Posterior vena cava (tissue), 2 donors: ENCODE measurements at places on chromosomes 6 and 20. TPM values are rescaled to one million over a fixed set of nuclear protein-coding genes. Genes with fewer than 3 reads are reported as not detected.

Gene CDSN
- total RNA-seq, result not detected

Gene LIN28B
- not detected for total RNA-seq

Gene CYP21A2
- 2.5 TPM for total RNA-seq

Gene HTR1E
- not detected for total RNA-seq

Gene NT5E
- 53.2 TPM for total RNA-seq

Gene MUC21
- not detected for total RNA-seq

Gene CDH22
- total RNA-seq, result 0.28 TPM

Gene CABLES2
- 3.4 TPM for total RNA-seq

Gene RCAN2
- total RNA-seq, result 69.6 TPM

Gene POU3F2
- total RNA-seq, result not detected

Gene DEFB112
- not detected for total RNA-seq

Gene HLA-DOA
- 3.1 TPM for total RNA-seq

Gene PABPC1L
- total RNA-seq, result 9.9 TPM

Gene IL17A
- not detected for total RNA-seq

Gene PRDM13
- not detected for total RNA-seq

Gene ARG1
- 1.8 TPM for total RNA-seq

Gene GPR6
- total RNA-seq, result not detected

Gene TAGAP
- 2.5 TPM for total RNA-seq

Gene CCN5
- 210 TPM for total RNA-seq

Gene OTOR
- total RNA-seq, result not detected

Gene MYLK4
- 0.74 TPM for total RNA-seq

Gene KCNS1
- not detected for total RNA-seq

Gene BCAS1
- 1.8 TPM for total RNA-seq

Gene MAVS
- 27.1 TPM for total RNA-seq

Gene JPH2
- total RNA-seq, result 121 TPM

Gene ENPP4
- 11.7 TPM for total RNA-seq

Gene ATP9A
- 61.2 TPM for total RNA-seq

Gene SEMG1
- not detected for total RNA-seq

Gene MUCL3
- not detected for total RNA-seq

Gene SLC25A27
- total RNA-seq, result 14.9 TPM

Gene GTSF1L
- not detected for total RNA-seq

Gene PLA2G7
- 2.7 TPM for total RNA-seq

Gene SMIM29
- total RNA-seq, result 24.5 TPM

Gene TCF21
- 4.5 TPM for total RNA-seq

Gene SLC22A16
- 1.6 TPM for total RNA-seq

Gene SLC17A4
- not detected for total RNA-seq

Gene PPP1R3G
- total RNA-seq, result 4.2 TPM

Gene SLC32A1
- total RNA-seq, result not detected

Gene LAMA4
- 248 TPM for total RNA-seq

Gene FRS3
- total RNA-seq, result 4.2 TPM
